Stimulated activated CD4-positive, alpha-beta T cell treated with anti-CD3 and anti-CD28 coated beads, TNF-alpha, amount 100 ng/mL, for 24 hours (primary cell): ENCODE measurements at places on chromosomes 4 and X.

GRCh38 chr4:189092581-189092980 is 848.1 kb upstream of the FRG1 start:
- DNase-seq = no peak

- no peak for DNase-seq
Measured at GRCh38 chr4:4995908-4996265, 23.4 kb downstream of the CYTL1 start.

GRCh38 chrX:13506574-13506973 is 62.8 kb upstream of the EGFL6 start:
- DNase-seq = peak; percentile 31

- peak; percentile 79 for DNase-seq
Measured at GRCh38 chr4:109815151-109816081, at the start of gene GAR1. Gene GAR1 (plus strand): TSS chr4:109815762. CDS start chr4:109816165, 403 bp downstream.

GRCh38 chr4:139887962-139888735 is 222.5 kb downstream of the MGST2 start:
- DNase-seq = no peak

DNA sequence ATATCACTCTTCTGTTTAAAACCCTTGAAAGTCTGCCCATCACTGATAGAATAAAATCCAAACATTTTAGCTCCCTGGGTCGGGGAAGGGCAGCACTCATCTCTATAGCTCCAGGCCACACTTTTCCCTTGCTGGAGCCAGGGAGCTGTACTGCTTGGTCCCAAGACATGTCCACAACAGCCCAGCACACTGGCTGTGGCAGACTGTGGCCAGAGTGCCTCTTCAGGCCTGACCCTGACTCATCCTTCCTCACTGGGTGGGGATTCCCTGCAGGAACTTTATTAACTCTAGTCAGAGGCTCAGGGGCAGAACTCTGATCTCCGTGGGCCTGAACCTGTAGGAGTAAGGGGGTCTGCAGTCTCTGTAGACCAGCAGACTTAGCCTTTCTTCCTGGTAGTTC is 69.8 kb upstream of the CAPN6 start:
- DNase-seq = no peak

DNA sequence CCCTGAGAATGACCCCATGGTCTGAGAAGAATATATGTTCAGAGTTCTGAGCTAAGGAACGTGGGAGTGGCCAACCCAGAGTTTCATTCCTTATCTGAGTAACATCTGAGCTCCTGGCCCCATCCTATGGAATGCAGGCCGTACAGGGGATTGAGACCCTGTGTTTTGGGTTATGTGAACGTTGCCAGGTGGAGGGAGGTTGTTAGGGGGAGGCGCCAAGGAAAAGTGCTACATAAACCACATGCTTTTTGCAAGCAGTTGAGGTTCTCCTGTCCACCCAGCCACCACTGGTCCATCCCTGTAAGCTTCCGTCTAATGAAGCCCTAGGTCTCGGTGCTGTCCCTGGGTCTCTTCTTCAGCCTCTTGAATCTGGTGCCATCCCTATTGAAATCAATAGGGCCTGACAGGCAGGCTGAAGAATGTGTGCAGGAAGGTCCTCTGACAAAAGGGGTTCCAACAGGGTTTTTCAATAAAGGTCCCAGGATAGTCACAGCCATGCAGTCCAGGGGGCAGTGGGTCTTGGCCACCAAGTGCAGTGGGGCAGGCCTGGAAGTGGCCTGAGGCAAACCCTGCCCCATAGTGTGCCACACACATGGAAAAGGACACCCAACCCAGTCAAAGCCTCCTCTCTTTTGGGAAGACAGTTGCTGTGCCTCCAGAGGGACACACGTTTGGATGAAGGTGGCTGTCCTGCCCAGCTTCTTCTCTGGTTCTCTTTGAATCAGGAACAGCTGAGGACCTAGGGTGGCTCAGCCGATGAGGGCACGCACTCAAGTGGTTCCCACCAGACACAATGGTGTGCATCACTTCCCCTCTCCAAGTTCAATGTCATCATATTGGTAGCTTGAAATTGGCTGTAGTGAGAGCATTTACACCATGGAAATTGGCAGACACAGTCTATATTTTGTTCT is 53.5 kb downstream of the HTRA3 start:
- no peak for DNase-seq

DNA sequence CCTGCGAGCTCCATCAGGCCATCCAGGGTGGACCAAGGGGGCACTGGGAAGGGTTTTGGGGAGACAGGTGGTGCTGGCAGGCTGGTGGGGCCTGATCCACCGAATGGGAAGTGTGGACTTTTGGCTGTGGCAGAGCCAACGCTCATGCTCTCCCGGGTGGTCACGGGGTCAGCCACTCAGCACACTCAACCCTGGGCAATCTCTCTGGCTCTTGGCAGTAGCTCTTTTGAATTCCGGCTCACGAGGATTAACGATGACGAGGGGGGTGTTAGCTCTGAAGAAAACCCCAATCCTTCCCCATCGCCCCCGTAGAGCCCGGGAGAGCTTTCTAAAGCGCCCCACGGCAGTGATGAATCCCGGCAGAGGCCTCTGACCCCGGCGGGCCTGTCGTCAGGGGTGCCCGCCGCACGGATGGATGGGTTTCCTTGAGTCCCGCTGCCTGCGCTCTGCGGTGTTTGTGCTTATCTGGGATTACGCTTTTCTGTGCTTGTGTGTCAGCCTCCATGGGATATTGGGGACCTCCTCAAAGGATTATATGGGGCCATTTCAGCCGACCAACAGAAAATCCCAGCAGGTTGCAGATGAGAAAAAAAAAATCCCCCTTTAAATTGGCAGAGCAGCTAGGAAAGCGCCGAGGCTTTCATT is 156.8 kb upstream of the PSAPL1 start:
- DNase-seq = no peak

DNA sequence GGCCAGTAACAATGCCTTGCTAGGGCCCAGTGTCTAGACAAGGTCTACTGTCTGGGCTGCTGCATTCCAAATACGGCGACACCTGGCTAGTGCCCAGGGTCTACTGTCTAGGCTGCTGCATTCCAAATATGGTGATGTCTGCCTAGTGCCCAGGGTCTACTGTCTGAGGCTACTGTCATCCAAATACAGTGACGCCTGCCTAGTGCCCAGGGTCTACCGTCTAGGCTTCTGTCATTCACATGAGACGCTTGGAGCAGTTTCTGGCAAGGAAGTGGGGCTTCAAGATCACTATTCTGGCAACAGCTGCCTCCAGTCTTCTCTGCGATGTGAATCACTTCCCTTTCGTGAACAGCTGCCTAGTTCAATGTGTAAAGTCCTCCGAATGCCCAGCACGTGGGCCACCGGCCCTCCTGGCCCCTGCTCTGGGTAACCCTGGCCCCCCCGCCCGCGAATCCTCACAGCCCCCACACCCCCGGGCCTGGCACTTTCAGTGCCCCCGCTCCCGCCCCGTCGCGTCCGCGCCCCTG is 12.7 kb downstream of the ACOX3 start:
- no peak for DNase-seq

- DNase-seq = no peak
Measured at GRCh38 chrX:152821145-152821765, 9.3 kb downstream of the CETN2 start.

DNA sequence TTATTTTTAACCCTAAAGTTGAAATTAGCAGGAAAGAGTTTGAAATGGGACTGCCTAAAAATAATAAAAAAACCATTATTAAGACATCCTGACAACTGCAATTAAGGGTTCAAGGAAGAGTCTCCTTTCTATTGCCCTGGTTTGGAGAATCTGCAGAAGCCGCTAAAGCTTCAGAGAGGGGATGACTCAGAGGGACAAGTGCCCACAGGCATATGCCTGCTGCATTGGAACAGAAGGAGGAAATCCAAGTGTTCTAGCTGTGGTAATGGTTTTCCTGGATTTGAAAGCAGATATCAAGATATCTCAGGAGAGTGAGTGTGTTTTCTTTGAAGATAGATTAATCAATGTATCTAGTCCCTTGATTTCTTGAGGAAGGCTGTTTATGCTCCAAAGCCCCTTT is 235.1 kb upstream of the TAPT1 start:
- DNase-seq = no peak

GRCh38 chr4:78057135-78057599 is at the start of gene FRAS1:
Gene FRAS1 (plus strand): TSS chr4:78057323. CDS start chr4:78058010, 687 bp downstream.
- no peak for DNase-seq

GRCh38 chr4:23877758-23878229 is 12.1 kb downstream of the PPARGC1A start:
- no peak for DNase-seq

DNA sequence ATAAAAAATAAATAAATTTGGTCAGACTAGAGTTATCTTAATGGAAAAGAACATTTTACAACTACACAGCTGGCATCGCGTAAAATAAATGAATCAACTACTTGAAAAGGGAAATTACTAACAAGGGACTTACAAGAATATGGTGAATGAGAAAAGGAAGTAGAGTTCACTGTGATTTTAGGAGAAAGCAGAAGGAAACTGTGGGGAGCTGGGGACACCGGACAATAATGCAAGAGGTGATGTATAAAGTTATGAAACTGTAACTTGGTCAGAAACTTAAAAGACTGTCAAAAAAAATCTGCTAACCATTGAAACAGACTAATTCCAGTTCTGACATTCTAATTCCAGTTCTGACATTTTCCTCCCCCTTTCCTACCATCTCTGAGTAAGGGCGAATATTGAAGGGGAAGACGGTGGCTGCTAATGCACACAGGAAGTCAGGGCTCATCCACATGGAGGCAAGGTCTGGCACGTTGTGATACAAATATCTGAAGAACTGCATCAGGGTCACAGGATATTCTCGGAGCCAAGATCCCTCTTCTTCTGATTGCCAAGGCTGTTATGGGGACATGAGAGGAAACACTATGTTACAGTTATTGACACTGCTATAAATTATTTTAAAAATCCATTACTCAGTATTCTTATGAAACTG is 170.5 kb downstream of the CDS1 start:
- no peak for DNase-seq

- no peak for DNase-seq
Measured at GRCh38 chr4:185127021-185127925, 15.8 kb upstream of the SLC25A4 start.

GRCh38 chr4:3802571-3803474 is 36.6 kb downstream of the ADRA2C start:
- DNase-seq = no peak

DNA sequence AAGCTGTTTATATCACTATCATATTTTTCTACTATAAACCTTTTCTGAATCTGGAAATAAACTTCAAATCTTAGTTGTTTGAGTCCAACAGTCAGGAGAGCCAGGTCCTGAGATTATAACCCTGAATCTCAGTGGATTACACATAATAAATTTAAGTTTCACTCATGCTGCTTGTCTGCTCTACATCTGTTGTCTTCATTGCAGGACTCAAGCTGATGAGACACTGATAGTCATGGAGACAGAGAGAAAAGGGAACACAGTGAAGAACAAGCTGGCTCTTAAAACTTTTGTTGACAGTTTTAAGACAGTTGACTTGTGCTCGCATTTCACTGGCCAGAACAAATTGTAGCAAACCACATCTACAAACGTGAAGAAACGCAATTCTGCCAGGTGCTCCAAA is 327.0 kb upstream of the CTSO start:
- no peak for DNase-seq

GRCh38 chr4:21948347-21949072 is at the start of gene KCNIP4:
Gene KCNIP4 (minus strand): TSS chr4:21948772.
- DNase-seq = no peak

DNA sequence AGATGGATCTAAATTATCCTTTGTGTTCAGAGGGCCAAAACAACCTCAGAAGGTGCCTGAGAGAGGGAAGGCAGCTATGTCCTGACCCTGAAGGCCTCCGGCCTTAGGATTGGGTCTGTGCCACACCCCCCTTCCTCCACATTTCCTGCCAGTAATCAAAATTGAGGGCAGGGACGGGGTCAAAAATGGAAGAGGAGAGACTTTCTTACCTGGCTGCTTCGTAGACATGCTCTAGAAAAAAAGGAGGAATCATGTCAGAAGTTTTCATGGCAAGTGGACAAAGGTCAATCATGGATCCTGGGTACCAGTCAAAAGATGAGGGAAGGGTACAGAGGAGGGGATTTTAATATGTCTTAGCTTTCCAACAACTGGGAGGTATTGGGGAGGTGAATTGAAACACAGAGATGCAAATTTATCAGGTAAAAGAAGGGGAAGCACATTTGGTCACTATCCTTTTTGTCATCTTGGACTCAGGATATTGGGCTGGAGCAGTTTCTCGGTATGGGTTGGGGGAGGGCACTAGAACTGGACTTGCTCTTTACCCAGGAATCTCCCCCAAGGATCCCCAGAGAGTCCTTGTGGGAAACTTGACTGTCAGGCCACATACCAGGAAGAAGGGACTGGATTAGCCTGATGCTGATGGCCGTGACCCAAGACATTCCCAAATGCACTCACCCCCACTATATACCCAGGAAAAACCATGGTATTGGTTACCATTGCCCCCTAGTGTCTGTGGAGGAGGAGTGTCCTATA is 17.1 kb downstream of the VSIG4 start:
- DNase-seq = no peak

GRCh38 chrX:71996136-71996535 is 85.5 kb downstream of the NHSL2 start:
- no peak for DNase-seq

- no peak for DNase-seq
Measured at GRCh38 chrX:134249241-134249640, 12.3 kb downstream of the CCDC160 start.

GRCh38 chr4:124803641-124804040 is 91.1 kb upstream of the ANKRD50 start:
- DNase-seq = no peak

DNA sequence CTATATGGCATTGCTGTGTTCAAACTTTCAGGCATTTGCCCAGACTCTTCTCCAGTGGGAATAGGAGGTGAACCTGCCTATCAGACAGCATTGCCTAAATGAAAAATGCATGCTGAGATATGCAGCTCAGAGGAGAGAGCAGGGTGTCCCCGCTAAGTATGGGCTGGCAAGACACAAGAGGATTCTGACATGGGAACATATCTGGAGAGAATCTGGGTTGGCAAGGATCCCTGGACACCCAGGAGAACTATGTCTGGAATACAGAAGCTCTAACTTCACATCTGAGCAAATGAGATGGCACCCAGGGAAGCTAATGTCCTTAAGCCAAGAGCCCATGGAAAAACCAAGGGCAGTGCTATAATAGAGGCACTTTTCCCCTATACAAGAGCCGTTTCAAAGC is 18.4 kb downstream of the PPARGC1A start:
- no peak for DNase-seq

DNA sequence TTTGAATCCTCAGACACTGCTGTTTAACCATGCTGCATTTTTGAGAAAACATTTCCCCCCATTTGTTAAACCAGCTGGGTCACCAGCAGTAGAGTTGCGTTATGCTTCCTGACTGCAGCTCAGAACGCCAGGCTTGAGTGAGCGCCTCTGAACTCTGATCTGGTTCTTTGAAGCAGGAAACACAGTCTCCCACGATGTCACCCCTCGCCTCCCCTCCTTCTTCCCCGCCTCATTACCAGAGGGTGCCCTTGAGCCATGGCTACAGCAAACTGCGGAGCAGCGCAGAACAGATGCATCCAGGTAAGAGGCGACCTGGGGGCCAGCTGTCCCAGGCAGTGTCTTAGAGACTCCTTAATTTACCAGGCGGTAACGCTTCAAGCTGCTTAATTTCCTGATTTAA is 78.4 kb downstream of the REPS2 start:
- DNase-seq = no peak

- no peak for DNase-seq
Measured at GRCh38 chr4:141957416-141957815, 321.0 kb downstream of the IL15 start.
